ENCODE measurements at places on chromosomes 6 and 20.

DNA sequence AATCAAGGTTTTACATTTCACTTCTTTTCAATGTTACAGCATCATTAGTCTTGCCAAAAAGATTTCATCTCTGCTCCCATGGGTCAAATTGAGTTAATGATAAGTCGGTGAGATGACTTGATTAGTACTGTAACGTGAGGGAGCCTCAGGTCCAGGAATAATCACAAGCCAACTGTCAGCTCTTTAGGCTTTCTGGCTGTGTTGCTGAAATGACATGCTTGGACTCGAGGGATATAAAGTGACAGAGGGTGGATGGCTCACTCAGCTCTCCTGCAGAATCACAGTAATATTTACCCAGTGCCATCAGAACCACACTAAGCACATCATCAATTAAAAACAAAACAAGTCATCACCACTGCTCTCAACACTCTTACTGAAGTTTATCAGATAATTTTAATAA is 196.2 kb upstream of the THEMIS start:
- DNase-seq: no peak

DNA sequence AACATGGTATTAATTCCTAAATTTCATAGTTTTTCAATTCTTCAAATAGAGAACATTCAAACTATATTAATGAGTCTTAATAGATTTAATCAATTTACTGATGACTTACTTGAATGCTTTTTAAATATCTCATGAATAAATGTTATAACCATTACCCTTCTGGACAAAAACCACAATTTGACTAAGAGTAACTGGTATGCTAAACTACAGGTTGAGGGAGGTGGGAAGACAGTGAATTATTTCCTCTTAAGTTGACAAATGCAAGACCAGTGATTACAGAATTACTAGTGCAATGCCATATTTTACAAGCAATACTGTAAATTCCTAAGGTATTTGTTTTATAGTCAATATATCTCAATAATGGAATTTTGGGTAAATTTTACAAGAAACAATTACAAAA is 65.1 kb downstream of the REV3L start:
- no peak for DNase-seq

- DNase-seq: peak; percentile 14
Observed at GRCh38 chr20:46752728-46753127, 43.3 kb downstream of the SLC2A10 start.

DNA sequence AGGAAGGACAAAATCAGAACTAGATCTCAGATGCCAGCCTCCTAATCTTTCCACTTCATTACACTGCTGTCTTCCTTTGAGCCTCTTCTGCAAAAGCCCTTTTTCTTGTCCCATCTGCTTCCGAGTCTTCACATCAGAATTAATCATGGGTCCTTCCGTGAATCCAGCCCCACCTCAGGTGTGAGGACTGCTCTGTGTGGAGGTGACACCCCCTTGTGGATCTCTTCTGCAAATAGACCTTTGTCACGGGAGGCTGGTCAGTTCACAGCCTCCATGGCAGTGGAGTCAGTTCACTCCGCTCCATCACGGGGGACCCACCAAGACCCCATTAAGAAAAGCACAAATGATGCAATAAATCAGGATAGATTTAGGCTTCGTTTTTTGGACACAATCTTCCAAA is 171.1 kb downstream of the ADAT2 start:
- no peak for DNase-seq

DNA sequence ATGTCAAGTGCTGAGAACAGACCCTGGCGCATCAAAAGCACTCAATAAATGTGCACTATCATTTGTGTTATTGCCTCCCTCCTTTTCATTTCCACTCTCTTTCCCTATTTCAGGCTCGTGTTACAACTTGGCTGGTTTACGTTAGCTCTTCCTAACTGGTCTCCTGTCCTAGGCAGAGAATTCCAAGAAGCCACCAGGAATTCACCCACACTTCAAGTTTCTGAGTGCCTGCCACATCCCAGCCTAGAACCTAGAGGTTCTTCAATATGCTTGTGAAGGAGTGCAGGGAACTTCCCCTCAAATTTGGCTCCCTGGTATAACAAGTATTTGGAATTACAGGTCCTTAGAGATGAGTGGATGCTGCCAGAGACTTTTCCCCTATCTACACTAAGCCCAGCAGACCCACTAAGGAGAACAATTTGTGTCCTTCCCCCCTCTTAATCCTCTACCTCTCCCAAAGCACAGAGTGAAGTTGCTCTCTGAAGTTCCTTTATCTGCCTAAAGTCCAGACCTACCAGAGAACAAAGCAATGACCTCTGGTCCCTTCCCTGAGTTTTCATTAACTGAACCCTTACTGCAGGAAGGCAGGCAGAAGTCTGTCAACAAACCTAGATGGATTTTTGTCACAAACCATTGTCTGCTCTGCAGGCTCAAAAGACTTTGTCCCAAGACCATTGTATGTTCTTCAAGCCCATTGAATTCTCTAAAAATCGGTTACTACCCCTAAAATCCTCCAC is 201.6 kb upstream of the JARID2 start:
- no peak for DNase-seq

Measured in activated gamma-delta T cell treated with anti-CD3 and anti-CD28 coated beads, Interleukin-2, amount 50 U/mL, for 16 hours (primary cell).